KG1 (cell line): ENCODE measurements at places on chromosomes 13 and 19.

- peak; percentile 42 for DNase-seq
Measured at GRCh38 chr13:102846261-102847015, 606 bp downstream of the ERCC5 start.

GRCh38 chr13:33676045-33676989 lies 141.6 kb upstream of the RFC3 start:
- DNase-seq, result no peak

GRCh38 chr13:19587635-19588300 lies 26.4 kb upstream of the TPTE2 start:
- DNase-seq, result peak; percentile 76

DNA sequence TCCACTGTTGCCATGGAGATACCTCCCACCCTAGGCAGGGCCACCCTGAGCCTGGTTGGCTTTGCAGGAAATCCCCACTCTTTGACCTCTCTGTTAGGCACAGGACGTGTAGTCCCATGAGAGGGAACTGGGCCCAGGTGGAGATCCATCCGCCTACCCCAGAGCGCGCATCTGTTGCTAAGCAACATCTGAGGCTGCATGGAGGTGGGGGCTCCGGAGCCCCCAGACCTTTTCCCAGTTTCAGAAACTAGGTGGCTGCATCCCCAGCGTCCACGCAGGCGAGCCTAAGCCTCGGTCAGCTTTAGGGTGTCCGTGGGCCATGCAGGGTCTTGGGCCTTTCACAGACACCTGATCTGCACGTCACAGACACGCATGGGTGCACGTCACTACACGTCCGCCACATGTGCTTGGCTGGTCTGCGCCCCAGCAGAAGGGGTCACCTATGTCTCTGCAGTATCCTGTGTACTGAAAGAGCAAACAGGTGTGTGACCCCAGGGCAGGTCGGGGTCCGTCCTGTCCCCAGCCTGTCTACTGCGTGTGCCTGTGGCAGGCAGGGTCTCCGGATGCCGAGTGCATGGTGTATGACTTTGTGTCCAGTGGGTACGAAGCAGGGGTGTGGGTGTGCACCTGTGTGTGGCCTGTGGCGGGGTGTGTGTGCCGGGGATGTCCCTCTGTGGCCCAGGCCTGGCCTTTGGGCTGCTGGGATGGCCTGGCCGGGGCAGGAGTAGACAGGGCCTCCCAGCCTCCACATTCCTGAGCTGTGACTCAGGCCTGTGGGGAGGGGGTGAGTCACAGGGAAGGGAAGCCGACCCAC lies 4.1 kb upstream of the CIRBP start:
- DNase-seq, result no peak

- no peak for DNase-seq
Measured at GRCh38 chr19:5612891-5613865, 9.4 kb downstream of the SAFB2 start.

GRCh38 chr13:66950666-66951065 lies 279.5 kb downstream of the PCDH9 start:
- no peak for DNase-seq

GRCh38 chr19:10898633-10899032 lies 27.3 kb downstream of the CARM1 start:
- no peak for DNase-seq

DNA sequence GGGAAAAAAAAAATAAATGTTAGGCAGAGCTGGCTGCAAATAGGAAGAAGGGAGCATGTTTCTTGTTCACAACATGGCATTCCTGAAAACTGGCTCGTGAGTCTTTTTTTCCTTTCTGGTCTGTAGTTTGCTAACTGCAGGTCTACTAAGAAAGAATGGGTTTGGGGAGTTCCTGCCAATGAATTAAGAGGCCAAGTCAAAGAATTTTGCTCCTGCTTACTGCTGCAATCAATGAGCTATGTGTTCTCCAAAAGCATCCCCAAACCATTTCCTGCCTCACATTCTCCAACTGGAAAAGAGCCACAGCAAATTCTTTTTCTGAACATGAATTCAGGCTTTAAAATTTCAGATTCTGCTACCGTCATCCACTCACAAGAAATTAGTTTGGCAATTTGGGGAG lies 88.6 kb downstream of the DCT start:
- DNase-seq, result no peak

DNA sequence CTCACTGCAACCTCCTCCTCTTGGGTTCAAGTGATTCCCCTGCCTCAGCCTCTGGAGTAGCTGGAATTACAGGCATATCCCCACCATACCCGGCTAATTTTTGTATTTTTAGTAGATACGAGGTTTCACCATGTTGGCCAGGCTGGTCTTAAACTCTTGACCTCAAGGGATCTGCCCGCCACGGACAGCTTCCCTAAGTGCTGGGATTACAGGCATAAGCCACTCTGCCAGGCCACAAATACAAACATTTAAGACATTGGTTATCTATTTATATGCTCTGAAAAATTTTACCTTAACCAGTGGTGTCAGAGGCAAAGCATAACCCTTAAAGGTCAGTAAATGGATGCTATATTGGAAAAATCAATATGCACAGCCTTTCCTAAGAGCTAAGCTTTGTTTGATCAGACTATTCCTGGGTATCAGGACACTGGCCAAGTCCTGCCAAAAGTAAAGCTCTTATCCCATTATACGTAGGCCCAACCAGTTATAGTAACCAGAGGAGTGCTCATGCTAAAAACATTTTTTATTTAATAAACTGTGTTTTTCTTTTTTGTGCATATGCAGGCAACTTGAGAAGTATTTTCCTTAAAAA lies 56.4 kb upstream of the STARD13 start:
- DNase-seq, result no peak

GRCh38 chr19:46298479-46299003 lies 1.7 kb downstream of the HIF3A start:
- DNase-seq, result no peak
